ENCODE measurements at places on chromosomes 6 and 20.

- DNase-seq: no peak
Measured at GRCh38 chr6:38169977-38170526, 350.5 kb downstream of the ZFAND3 start.

- no peak for DNase-seq
Measured at GRCh38 chr20:49803418-49803817, 9.2 kb upstream of the SLC9A8 start.

GRCh38 chr6:72974276-72974675, 251.0 kb downstream of the KHDC1L start:
- no peak for DNase-seq

DNA sequence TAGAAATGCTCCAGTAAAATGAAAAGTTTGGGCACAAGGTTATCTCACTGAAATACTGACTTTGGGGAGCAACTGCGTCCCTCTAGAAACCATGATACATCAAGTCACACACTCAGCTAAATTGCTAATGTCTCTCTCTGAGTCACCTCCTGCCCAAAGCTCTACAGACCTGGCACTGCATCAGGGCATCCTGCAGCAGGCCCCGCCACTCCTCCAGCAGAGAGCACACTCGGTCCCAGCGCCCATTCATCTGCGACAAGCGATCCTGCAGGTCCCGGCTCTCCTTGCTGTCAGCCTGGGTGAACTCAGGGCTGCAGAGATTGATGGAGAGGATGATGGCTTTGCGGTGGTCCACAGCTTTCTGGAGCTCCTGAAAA, 329.0 kb downstream of the ESR1 start:
- DNase-seq: no peak

Measured in stimulated activated CD4-positive, alpha-beta T cell treated with anti-CD3 and anti-CD28 coated beads, Interleukin-15, amount 100 ng/mL, for 1 hour (primary cell).